ENCODE measurements at places on chromosomes 1 and 21.

- DNase-seq: no peak
These were observed 396.3 kb upstream of the NEGR1 start for GRCh38 chr1:72678683-72679082.

GRCh38 chr1:171488190-171488929 lies 3.0 kb downstream of the PRRC2C start:
- no peak for DNase-seq

- no peak for DNase-seq
These were observed 28.4 kb upstream of the PADI1 start for GRCh38 chr1:17176306-17177061.

DNA sequence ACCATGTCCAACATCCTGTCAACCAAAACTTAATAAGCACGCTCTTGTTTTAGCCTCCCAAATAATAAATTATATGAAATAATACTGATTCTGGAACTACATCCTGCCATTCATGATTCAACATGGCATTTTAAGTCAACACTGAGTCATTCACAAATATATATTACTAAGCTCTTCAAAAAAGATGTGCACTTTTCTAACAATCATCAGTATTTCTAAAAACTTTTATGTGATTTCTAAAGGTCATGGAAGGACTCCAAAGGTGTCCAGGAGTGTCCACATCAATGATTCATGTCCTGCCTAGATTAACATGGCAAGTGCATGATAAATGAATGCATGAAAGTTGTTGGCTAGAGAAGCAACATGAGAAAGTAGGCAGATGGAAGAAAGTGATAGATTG lies 51.6 kb downstream of the NEGR1 start:
- DNase-seq: no peak

- no peak for DNase-seq
These were observed 19.4 kb downstream of the PGM1 start for GRCh38 chr1:63612564-63612963.

GRCh38 chr1:167263819-167264464 lies 43.3 kb downstream of the POU2F1 start:
- peak; percentile 64 for DNase-seq

DNA sequence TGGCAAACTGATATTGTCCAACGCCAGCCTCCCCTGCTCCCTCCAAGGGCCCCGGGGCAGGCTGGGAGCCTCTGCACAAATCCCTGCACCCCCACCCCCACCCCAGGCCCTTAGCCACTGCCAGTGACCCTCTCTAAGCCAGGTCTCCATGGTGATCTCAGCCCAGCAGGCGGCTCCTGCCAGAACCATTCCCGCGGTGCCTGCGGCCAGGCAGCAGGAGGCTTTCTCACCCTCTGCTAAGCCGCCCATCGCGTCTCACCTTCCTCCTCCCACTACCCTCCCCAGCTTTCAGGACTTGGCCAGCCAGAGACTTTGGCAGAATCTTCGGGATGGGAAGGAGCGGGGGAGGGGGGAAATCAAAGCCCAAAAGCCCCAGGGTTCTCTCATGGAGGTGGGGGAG lies 46.8 kb upstream of the WASF2 start:
- no peak for DNase-seq

- DNase-seq: no peak
These were observed 653.8 kb downstream of the NPHP4 start for GRCh38 chr1:5338466-5338865.

DNA sequence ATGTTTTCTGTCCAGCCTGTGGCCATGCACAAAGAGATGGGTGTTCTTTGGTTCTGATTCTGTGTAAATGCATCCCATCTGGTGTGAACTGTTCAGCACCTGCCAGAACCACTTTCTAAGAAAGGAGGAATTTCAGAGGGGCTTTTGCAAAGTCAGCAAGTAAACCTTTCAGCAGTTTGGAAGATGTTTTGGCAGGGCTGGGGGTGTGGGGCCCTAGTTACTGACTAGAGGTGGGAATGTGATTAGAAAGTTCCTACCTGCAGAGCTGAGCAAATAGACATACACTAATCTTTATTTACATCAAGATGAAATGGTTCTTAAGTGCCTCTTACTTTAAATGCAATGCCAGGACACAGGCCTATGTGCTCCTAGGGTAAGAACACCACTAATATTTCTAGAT lies 378.1 kb upstream of the USP24 start:
- no peak for DNase-seq

DNA sequence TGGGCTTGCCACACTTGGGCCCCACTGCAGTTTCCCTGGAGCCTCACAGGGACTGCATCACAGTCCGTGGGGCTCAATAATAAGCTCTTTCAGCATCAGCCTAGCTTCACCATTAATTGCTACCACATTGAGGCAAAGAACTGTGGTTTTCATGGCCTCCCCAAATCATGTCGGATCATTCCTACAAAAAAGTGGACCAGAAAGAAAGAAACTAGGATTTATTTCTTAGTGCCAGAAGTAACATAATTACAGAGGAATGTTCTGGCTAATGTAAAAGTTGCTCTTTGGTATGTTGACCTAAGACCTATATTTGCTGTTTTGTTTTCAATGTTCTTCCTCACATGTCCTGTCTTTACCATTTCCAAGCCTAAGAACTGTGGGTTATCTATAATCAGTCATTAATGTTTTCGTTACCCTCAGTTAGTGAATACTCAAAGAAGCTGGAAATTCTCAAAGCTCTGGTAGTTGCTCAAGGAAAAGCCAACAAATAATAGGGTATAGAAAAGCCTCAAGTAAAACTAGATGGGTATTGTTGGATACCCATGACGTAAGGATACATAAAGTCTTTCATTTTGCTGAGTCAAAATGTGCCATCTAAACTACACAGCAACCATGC lies 173.9 kb downstream of the LTN1 start:
- no peak for DNase-seq

DNA sequence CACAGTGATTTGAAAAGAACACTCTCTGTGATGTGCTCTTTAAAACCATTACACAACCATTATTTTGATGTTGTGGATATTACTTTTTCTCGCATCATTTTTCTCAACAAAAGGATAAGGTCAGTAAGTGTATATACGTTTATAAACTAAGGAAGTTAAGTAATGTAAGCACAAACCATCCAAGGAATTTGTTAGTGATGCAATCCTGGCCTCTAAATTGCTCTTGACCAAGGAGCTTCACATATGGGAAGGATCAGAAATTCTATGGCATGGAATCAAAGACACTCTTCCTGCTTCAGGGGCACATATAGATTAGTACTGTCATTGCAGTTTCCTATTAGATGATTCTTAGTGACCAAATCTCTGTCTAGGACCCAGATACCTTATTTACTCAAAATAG lies 3.6 kb upstream of the PPP2R5A start:
- no peak for DNase-seq

- peak; percentile 76 for DNase-seq
These were observed 2.5 kb upstream of the MEF2D start for GRCh38 chr1:156502894-156503697.

DNA sequence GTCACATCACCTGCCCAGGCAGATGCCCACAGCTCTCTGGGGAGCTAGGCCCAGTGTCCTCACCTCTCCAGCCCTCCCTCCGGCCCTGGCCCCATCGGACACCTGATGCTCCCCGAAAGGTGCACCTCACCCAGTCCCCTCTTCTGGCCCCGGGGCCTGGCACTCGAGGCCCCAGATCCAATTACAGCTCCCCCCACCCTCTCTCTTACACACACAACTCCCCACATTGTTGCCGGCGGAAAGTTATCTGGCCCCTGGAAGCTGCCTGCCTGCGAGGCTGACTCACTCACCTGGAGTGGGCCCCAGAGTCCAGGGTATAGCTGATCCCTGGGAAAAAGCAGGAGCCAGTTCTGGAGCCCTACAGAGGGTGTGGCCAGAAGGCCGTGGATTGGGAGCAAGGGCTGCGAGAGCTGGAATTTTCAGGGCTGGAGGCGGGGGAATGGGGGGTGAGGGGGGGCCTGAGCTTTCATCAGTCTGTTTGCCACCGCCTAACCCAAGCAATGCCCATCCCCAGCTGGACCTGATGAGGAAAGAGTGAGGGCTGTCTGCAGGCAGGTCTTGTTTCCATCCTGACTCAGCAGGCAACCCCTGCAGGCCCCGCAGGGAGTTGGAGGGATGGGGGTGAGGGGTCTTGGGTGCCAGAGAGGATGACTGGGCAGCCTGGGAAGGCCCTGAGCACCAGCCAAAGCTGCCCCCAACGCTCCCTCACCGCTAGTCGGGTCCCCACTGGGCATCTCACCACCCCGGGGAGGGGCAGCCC lies 948 bp downstream of the FBXO2 start:
- no peak for DNase-seq

DNA sequence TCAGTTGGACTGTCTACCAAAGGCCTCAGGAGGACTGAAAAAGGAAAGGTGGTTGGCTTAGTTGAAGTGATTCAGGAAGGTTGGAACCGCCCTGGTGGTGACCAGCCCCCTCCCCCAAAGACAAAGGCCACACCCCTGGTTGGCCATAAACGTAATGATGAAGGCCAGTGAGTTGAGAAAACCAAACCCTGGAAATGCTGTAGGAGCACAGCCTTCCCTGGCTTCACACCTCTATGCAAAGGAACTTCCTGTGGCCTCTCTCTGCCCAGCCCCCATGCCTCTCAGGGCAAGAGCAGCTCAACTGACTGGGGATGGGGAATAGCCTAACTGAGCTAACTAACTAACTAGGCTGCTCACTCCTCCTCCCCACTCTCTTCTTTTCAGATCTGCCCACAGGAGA lies 90.4 kb downstream of the NPHP4 start:
- no peak for DNase-seq

DNA sequence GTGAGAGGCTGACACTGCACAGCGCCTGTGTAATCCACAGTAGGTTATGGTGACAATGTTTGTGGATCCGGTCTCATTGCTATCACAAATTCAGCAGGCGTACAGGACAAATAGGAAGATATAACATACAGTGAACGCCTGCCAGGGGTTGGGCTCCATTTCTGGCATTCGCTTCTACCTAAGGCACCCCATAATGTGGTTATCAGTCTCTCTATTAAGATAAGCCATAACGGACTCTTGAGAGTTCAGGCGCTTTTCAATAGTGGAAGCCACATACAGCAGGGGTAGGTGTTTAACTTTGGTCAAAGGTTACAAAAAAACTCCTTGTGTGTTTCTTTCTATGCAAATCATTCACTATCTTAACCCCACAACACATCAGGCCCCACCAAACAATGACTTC lies 72.8 kb downstream of the SIPA1L2 start:
- DNase-seq: no peak

- DNase-seq: no peak
These were observed 175.7 kb downstream of the VPS13D start for GRCh38 chr1:12405325-12406210.

DNA sequence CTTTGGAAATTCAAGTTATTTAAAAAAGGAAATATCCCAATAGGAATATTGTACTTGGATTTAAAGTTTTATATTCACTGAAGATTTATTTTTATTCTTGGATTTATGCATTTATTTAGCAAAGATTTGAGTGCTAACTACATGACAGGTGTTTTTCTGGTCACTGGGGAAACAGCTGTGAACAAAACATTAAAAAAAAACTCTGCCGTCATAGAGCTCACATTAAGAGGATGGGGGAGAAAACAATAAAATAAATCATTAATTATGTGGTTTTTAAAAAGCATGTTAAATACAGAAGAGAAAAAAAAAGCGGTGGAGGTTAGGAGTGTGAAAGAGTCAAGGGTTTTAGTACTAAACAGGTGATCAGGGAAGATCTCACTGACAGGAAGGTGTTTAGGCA lies 149.9 kb downstream of the GALNT2 start:
- DNase-seq: no peak

DNA sequence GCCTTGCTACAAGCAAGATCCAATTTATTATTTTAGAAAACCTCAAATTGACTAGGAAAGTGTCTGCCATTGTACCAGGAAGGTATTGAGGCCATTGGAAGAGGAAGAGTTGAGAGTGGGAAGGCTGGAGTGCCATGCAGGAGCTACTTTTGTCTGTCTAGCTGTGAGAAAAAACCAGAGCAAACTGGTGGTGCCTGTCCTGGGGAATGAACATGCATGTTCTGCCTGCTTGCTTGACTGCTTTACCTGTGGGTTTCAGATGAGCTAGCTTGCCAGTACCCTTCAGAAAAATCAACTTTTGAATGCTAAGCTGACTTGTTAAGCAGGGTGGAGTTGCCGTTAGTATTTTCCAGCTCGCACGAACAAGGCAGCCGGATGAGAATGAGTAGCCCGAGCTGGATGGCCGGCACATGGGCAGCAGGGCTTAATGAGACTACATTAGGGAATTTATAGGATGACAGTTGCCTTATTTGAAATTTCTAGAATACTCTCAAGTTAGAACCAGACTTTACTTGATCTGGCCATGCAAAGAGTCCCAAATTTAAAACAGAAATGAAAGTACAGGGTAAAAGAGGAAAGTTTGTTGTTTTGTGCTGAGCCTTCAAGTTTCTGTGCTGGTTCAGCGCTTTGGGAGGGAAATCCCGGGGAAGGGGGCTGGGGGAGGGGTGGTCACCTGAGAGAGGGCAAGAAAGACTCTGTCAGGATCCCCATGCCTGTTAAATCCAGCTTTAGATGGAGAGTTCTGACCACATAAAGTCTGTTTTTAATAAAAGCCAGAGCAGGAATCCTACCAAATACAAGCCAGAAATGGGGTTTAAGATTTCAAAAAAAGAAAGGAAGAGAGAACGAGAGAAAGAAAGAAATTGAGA lies 29.6 kb upstream of the C1orf105 start:
- no peak for DNase-seq

DNA sequence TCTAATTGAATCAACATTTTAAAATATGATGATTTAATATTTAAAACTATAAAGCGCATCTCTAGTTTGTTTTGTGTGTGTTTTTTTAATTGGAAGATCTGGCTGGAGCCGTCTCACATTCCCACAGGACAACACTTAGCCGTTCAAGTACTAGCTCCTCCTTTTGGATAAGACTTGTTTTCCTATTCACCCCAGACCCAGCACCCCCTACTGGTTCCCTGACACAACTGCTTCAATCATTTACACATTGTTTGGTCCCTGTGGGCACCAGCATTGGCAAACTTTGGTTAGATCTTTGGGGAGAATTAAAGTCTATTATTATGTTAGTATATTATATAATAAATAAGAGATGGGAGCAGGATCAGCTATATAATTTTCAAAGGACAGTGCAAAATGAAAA lies 34.5 kb downstream of the TYW3 start:
- DNase-seq: no peak

DNA sequence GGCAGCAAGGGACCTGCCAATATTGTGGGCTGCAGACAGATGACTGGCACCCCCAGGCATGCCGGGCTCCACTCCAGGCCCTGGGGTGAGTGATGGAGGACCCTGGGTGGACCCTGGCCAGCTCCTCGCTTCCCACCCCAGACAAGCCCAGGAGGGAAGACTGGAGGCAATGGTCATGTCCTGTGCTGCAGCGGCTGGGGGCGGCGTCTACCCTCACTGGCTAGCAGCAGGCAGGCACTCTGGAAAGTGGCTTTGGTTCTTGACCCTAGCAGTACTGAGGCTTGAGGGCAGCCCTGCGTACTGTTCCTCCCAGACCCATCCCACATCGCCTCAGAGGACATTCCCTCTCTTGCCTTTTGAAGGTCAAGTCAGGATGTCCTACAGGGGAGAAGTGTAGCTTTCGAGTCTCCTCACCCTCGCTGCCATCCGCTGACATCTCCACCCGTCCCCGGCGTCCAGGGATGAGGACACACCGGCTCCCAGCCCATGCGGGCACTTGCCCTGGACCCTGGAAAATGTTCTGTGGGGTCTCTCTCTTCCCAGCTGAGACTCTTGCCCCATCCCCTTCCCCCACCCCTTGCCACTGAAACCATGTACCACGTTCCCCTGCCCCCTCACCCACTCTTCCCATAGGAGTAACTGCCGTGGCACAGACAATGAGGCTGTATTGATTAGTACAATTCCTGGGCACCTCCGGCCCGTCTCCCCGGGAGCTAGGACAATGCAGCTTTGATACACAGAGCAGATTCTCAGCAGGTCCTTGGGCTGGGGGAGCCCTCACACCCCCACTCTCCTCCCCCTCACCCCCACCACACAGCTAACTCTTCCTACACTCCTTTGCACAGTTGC lies 15.0 kb downstream of the SLC6A9 start:
- no peak for DNase-seq

GRCh38 chr1:182596934-182597333 lies 7.3 kb downstream of the RGS16 start:
- no peak for DNase-seq
